ENCODE measurements at places on chromosomes 5 and 9.
A peak's percentile ranks its signal among the peaks of the same experiment; 100 is the strongest.

- peak; percentile 40 for DNase-seq
These were observed 31.6 kb downstream of the LMNB1 start for GRCh38 chr5:126808521-126808988.

- DNase-seq: no peak
These were observed 165.5 kb downstream of the PBX3 start for GRCh38 chr9:125912667-125913066.

- no peak for DNase-seq
These were observed 343.5 kb downstream of the PLK2 start for GRCh38 chr5:58116346-58116745.

DNA sequence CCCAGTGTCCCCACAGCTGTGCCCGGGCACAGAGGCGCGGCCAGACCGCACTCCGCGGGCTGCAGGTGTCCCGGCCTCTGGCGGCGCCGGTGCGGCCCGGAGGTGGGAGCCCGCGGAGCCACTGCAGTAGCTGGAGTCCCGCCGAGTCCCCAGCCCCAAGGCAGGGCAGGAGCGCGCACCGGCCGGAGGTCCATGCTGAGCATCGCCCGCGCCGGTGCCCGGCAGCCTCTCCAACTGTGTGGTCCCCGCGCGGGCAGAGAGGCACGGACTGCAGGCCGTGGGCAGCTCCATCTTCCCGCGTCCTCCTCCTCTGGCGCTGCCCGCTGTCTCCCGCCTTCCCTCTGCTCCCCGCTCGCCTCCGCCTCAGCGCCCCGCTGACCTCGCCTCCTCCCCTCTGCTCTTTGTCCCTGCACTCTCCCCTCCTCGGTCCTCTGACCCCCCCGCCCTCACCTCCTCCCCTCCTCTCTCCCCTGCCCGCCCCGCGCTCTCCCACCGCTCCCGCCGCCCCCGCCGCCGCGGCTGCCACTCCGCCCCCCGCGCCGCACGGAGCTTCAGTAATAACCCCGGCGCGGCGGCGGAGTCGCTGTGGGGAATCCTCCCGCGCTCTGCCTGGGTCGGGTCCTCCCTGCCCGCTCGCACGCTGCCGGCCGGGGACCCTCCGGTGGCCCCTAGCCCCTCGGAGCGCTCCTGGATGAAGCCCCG is at the start of gene ADAMTS16:
Gene ADAMTS16 (plus strand): TSS at position 554 of the 702 bp plus-strand sequence. CDS start 138 bp downstream, at position 692.
- DNase-seq: no peak

GRCh38 chr9:90073186-90073945 is 468.6 kb downstream of the GADD45G start:
- no peak for DNase-seq

GRCh38 chr5:55534436-55535198 is at the start of gene PLPP1:
PLPP1 (minus strand) TSS chr5:55534964; CDS start chr5:55534629, 335 bp downstream.
- peak; percentile 67 for DNase-seq

DNA sequence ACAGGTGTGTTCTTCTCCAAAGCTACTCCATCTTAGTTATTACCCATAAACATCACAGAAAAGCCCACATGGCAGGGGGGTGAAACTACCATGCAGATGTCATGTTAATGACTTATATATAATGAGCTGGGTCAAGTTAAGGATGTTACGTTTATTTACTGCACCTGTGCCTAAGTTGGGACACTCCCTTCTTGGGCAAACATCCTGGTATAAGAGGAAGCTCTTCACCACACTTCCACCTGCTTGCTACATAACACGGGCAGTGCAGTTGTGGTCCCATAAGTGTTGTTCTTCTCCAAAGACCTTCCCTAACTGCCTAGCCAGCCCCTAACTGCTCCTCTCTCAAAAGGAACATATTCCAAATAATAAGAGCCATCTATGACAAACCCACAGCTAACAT is 9.3 kb upstream of the ZCCHC9 start:
- DNase-seq: no peak

DNA sequence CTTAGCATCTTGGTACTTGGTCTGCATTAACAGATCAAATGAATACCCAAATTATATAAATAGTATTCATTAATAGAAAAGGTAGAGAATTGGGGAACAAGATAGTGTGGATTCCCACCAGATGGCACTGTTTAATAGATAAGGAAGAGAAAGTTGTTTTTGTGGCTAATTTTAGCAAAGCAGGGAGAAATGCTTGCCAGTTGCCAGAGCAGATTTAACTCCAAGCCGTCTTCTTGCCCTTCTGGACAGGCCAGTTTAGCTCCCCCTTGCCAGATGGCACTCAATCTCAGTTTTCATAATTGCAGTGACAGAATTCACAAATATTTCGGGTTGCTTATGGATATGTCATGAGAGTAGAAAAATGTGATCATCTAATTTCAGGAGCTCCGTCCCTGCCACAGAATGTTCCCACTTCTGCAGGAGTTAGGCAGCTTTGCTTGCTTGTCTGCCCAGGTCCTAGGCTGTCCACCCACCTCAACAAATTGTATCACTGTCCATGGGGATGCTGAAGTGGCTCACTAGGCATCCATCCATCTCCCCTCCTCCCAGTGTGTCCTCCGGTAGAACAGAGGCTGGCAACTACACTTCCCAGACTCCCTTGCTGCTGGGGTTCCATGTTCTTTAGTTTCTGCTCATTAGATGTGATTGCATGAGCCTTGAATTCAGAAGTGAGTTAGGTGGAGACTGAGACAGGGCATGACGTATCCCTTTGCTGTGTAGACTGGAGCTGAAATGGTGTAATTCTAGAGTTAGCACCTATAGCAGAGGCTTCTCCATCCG is 11.8 kb upstream of the HEXB start:
- DNase-seq: peak; percentile 52

- DNase-seq: no peak
These were observed 1.7 kb downstream of the DNAJC25 start for GRCh38 chr9:111632695-111633388.

- no peak for DNase-seq
These were observed 1029.6 kb downstream of the CDH12 start for GRCh38 chr5:21823588-21823987.

- DNase-seq: no peak
These were observed 14.6 kb downstream of the MAP1B start for GRCh38 chr5:72121780-72122445.

DNA sequence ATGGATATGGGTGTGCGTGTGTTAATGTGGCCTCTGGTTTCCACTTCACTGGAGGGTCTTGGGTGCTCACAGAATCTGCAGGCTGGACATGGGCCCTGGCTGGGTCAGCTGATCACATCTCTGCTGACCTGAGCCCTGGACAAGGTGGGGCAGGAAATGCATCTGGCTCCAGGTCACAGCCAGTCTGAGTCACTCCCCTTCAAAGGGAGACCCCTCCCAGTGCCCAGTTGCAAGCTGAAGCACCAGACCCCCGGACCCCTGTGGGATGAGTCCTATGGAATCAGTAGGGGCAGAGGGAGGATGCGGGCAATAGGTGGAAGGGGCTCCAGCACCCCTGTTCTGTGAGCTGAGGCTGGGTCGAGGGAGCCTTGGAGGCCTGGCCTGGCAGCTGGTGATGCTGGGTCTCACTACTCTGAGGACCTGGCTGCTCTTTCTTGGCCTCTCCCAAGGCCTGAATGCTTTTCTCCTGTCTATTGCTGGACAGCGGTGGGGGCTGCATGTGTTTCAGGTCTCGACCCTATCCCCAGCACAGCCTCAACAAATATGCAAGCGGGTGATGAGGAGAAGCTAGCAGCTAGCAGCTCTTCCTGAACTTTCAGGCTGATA is 54.5 kb downstream of the PHF2 start:
- no peak for DNase-seq

DNA sequence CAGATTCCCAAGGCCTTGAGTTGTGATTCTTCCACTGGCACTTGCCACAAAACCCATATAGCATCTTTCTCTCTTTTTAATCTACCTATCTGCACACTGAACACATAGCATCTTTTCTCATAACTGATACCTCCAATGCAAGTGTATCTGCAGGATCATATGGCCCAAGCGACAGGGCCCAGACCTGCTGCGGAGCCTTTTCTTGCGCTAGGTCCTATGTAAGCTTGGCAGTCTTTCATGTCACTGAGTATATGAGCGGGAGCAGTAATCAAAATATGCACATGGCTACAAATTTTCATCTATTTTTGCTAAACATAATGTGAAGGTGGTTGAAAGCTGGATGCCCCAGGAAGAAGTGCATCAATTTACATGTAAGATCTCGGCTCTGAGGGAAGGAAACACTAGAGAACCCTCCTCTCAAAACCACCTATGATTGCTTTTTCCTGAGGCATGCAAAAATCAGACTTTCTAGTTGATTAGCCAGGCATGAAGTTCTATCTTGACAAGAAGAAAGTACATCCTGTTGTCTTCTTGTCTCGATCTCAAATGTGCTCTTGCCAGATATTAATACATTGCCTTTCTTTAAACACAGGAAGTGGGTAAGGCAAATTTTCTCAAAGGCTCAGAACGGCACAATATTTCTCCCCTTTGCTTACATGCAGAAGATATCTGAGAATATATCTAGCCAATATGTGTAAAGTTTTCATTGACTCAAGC is 26.9 kb upstream of the CEMIP2 start:
- no peak for DNase-seq

DNA sequence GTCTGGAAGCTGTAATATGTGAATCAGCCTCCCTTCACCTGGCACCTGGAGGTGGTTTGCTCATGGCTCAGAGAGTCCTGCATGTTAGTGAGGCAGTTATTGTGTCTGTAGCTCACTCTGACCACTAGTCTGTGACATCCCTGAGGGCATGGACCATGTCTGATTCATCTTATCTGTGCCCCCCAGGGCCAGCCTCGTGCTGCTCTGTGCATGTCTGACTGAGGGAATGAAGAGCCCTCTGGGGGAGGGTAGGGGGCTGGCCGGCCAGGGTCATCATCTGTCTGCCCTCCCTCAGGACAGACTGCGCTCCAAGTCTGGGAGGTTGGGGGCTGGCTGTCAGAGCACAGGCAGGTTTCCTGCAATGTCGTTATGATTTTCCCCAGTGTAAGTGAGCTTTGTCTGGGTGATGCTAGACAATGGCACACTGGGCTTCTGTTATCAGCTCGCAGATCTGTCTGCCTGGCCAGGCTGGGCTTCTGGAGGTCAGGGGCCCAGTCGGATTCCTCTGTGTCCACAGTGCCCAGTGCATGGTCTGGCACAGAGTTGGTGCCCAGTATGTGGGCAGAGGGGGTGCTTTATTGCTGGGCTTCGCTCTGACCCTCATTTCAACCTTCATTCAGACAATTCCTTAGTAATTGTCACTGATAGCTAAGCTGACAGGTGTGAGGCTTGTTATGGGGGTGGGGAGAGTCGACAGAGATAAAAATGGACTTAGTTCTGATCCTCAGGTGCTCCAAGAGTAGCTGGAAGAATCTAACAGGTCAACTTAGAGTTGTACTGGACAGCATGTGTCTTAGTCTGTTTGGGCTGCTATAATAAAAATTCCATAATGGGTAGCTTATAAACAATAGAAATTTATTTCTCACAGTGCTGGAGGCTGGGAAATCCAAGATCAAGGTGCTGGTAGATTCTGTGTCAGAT is 85.7 kb upstream of the SHB start:
- DNase-seq: no peak

DNA sequence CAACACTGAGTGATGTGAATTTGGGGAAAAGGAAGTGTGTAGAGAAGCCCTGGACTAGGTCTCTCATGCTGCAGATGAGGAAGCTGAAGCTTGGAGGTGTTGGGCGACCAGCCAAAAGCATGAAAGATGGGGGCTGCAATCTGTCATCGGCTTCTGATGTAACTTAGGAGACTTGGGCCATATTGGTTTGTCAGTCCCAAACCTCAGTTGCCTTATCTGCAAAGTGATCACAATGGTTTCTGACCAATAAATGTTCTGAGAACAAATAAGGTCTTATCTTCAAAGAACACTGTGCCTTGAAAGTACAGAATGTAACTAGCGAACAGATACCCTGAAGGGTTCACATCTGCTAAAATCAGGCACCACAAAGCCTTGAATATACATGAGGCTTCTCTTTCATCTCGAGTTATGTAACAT is 198.4 kb upstream of the NR3C1 start:
- DNase-seq: no peak

- no peak for DNase-seq
These were observed 357.3 kb downstream of the SPOCK1 start for GRCh38 chr5:137141779-137142178.

DNA sequence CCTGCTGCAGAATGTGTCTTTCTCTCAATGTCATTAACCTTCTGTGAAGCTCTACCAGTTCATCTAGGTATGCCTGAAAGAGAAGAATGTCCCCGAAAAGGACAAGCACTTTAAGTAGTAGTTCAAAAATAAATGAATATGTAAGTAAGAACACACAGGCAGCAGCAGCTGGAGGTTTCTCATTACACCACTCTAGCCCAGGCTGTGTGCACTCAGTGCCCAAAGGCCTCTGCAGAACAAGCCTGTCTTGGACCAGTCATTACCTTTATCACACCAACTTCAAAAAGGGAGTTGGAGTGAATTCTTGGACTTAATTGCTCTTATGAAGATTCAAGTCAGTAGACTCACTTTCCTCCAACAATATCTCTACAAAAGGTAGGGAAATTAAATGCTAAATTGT is 268.8 kb downstream of the MLLT3 start:
- no peak for DNase-seq

DNA sequence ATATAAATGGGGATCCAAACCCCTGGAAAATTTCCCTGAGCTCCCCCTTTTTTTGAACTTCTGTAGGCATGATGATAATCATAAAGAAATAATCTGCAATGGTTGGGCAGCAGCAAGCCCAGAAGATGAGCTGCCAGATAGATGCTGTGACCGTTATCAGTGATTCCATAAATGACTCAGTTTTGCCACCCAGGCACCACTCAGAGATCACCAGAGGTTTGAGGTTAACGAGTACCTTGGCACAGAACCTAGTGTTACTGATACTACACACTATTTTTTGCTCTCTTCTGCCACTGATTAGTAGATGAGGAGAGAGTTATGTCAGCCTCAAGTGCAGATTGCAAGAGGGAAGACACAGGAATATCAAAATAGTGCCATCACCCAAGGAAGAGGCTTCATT is 199.3 kb upstream of the PTGER4 start:
- no peak for DNase-seq

DNA sequence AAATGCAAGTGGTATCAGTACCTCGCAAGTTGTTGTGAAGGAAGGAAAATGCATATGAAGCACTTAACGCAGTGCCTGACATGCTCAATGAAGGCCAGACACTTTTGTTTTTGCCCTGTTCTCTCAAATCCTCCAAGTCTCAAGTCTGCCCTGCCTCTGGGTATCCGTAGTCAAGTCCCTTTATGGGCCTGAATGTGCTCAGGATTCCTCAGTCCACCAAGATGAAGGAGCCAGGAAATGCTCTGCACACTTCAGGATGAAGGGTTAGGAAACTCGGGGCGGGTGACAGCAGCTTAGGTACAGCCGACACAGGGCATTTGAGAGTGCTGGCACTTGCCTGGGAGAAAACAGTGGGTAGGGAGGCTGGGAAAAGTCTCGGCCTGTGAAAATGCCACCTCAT is 1.4 kb downstream of the ECSCR start:
- DNase-seq: no peak

GRCh38 chr5:74319076-74319475 is 321.5 kb downstream of the ENC1 start:
- no peak for DNase-seq

DNA sequence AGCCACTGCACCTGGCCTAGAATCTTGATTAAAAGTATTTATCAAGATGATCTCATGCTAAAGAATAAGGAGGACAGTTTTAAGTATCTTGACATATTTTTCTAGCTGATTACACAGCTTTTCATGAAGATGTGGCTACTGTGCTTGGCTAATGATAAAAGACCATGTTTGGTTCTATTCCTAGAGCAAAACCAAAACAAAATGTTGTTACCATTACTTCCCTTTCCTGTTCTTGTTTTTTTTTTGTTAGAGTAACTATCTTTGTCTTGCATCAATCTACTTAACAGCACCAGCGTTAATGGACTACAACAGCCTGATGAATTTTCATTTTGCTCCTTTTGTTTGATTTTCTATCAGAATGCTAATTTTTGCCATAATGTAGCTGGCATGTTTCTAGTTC is 86.2 kb upstream of the DHFR start:
- no peak for DNase-seq

Data from erythroblast (primary cell).